ENCODE measurements at places on chromosomes 13 and 19.
A peak's percentile ranks its signal among the peaks of the same experiment; 100 is the strongest.

GRCh38 chr13:47661076-47661475 is 340.0 kb downstream of the SUCLA2 start:
- no peak for DNase-seq

DNA sequence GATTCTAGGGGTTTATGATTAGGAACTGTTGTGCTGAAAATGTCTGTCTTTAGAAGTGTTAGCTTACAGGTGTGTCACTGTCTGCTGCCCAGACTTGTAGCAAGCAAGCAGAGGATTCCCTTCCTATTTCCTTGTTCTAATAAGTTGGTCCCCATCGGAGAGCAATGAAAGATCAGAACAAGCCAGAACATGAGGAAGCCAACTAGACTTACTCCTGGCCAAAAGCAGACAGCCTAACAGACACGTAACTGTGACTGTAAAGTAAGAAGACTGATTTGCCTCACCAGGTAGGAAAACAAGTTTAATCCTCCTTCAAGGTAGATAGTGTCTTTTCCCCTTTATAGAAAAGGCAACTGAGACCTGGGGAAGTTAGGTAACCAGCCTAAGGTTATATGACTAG is 12.5 kb downstream of the POLR1D start:
- no peak for DNase-seq

- no peak for DNase-seq
Observed at GRCh38 chr19:48274173-48274572, 4.3 kb downstream of the ZNF114 start.

- DNase-seq = no peak
Observed at GRCh38 chr13:51249770-51250741, 27.9 kb downstream of the FAM124A start.

- no peak for DNase-seq
Observed at GRCh38 chr13:47036294-47037008, 139.6 kb upstream of the HTR2A start.

DNA sequence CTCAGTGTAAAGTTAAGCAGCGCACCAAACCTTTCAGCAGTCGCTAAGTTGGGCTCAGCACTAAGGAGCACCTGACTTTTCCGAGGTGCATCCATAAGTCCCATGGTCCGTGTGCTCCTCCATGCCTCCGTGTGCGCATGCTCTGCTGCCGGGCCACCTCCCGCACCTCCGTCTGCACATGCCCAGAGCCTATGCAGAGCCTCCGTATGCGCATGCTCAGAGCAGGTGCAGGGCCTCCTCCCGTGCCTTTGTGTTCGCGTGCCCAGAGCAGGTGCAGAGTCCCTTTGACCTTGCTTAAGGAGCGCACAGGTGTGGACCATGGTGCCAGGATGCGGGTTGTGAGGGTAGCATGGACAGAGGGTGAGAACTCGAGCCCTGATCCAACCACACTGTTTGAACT is 46.0 kb downstream of the ATP11A start:
- no peak for DNase-seq

DNA sequence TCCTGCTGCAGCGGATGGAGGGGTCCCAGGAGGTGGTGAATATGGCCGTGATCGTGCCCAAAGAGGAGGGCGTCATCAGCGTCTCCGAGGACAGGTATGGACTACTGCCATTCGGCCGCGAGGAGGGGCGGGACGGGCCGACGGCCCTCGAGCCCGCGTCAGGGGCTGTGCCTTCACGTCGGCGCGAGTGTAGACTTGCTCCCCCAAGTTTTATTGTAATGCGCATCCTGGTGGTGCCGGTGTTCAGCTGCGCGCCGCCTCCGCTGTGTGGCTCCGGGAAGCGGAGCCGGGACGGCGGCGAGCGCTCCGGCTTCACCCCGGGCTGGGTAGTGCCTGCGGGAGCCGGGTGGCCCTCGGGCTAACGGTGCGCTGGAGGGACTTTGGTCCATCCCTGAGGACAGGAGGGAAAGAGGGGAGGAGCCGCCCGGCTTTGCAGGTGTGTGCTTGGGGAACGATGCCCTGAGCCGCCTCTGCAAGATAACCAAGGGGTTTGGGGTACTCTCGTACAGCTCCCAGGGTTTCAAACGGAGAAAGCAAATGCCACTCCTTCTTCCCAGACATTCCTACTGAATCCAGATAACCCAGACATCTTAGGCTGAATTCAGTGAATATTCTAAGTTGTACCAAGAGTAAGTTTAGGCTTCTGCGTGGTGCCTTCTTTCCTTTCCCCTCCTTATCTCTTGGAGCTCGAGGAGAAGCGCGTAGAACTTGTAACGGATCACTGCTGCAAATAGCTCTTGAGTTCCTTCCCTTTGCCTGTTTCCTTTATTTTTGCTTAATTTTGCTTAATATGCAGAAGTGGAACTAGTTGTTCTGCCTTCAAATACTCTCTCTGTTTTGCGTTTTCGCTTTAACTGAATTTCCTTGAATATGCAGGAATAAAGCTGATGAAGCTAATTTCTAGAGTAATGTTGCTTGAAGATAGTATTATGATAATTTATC is 740 bp downstream of the WDFY2 start:
- no peak for DNase-seq

- no peak for DNase-seq
Observed at GRCh38 chr19:21694171-21694906, 73.0 kb downstream of the ZNF100 start.

- DNase-seq = no peak
Observed at GRCh38 chr19:11639245-11639601, 41.9 kb downstream of the ZNF627 start.

DNA sequence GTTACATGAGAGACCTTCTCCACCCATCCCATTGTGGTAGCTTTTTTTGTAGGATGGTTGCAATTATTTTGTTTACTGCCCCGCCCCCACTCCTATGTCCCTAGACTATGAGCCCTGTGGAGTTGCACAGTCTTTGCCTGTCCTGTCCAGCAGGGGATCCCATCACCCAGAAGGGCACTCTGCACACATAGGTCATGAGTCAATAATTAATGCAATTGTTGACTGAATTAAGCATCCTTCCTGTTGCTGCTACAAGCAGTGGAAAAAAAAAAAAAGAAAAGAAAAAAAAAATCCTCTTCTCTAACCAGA is 14.2 kb downstream of the C19orf81 start:
- DNase-seq = no peak

DNA sequence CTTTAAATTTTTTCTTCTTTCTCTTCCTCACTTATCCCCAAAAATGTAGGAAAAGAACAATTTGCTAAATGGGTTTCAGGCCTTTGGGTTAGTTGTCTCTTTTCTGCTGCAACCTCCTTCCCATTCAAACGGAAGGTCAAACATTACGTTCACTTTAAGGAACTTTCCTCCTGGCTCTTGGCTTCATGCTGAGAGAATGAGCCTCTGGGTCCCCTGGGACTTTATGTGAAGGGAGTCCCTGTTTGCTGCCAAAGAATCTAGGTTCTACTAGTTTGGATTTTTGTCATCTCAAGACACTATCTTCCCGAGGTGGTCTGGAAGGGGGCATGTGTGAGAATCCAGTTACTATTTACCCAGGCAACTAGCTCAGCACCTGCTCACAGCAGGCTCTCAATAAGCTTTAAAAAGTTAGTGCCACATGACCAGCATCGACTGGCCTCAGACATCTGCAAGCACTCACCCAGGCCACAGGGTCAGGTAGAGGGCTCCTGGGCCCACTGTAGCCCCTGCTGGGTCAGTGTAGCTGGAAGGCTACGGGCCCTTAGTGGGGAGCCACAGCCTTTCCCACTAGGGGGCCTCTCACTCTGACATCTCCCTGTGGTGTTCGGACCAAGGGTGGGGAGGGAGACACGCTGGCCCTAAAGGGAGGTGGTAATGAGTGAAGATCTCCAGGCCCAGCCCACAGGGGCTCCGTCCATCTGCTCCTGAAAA is 40.5 kb downstream of the FAM124A start:
- no peak for DNase-seq

DNA sequence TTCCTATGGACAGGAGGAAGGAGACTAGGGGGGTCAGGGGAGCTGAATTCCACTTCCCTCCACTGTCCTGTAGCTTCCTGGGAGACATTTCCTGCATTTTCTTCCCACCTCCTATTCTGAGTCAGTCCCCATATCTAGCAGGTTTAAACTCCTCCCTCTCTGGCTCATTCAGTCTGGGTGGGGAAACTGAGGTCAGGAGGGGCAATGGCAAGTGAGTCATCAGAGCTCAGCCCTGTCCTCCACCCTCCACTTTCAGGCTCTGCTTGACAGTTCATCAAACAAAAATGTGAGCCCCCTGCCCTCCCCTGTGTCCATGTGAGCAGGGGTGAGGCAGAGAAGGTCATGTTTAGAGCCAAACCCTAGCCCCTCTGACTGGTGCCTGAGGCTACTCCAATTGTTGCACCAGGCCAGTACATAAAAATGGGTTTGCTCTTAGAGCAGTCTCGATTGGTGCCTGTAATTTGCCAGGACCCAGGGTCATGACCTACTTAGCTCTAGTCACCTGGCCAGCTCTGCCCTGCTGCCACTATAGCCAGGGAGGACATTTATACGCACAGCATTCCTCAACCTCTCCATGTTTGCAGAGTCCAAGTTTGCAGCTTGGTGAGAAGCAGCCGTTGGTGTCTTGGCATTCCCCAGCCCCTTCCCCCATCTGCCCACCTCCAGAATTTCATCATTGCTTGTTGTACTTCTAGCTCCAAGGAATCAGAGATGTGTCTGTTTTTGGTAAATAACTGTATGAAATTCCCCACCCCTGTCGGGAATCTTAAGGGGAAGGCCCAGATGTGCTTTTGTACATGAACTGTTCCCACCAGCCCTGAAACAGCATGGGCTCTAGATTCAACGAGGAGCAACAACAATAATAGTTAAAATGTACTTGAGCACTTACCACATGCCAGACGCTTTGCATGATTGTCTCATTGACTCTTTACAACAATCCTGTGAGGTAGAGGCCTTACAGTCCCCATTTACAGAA is 20.7 kb downstream of the SAMD4B start:
- no peak for DNase-seq

DNA sequence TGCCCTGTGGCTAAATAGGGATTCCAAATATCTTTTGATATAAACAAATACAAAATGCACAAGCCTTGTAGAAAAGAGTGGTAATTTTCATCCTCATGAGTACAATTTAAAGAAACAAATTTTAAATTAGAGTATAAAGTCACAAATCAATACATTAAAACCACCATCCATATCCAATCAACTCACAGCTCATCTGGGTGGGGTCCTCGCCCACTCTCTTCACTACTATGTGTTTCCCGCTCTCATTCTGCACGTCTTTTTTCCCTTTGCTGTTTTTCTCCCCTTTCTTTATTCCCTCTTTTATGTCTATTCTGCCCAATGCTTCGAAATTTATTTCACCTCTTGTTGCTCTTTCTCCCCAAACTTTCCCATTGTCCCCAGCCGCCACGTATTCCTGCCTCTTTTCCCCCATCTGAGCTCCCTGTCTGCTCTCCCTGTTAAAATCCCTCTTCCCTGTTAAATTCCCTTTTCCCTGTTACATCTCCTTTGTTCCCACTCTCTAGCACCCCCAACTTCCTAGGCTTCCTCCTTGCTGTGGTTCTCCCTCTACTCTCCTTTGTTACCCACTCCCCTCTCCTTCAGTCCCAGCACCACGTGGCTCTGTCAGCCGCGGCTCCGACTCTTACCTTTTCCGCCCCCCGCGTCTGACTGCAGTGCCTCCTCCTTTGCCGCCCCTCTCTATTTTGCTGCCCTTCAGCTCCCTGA is 1.3 kb downstream of the ZNF616 start:
- DNase-seq = peak; percentile 40

- DNase-seq = no peak
Observed at GRCh38 chr19:17311455-17312188, 2.3 kb downstream of the DDA1 start.

DNA sequence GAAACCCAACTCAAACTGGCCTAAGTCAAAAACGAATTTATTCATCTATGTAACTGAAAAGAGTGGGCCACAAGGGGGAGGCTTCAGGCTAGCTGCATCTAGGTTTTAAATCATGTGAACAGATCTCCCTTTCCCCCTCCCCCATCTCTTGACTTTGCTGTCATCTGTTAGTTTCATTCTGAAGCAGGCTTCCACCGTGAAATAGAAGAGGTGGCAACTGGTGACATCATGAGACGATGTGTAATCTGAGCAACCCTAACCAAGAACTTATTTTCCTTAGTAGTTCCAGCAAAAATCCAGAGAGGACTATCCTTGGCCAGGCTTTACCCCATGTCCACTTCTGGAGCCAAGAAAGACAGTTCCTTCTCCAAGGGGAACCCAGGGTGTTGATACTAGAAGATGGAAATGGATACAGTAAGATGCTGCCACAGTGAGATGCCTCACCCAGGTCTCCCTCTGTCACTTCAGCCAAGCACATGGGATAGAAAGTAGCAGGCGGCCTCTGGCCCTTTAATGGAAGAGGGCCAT is 9.4 kb downstream of the SAMD4B start:
- DNase-seq = no peak

GRCh38 chr19:51292971-51293370 is 18.5 kb upstream of the IGLON5 start:
- DNase-seq = no peak

DNA sequence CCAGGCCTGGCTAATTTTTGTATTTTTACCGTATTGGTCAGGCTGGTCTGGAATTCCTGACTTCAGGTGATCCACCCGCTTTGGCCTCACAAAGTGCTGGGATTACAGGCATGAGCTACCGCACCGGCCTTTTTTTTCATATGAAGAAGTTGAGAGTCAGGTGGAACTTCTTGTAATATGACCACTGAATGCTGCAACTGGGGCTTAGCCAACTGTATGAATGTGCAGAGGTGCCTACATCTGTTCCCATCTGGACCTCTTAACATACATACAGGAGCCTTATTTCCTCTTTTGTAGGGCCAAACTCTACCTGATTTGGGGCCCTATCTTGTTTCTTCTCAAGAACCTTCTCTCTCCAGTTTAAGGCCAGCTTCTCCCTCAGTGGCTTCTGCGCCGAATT is 11.9 kb upstream of the GGACT start:
- DNase-seq = no peak

- no peak for DNase-seq
Observed at GRCh38 chr13:28251466-28251865, 113.1 kb downstream of the PAN3 start.

DNA sequence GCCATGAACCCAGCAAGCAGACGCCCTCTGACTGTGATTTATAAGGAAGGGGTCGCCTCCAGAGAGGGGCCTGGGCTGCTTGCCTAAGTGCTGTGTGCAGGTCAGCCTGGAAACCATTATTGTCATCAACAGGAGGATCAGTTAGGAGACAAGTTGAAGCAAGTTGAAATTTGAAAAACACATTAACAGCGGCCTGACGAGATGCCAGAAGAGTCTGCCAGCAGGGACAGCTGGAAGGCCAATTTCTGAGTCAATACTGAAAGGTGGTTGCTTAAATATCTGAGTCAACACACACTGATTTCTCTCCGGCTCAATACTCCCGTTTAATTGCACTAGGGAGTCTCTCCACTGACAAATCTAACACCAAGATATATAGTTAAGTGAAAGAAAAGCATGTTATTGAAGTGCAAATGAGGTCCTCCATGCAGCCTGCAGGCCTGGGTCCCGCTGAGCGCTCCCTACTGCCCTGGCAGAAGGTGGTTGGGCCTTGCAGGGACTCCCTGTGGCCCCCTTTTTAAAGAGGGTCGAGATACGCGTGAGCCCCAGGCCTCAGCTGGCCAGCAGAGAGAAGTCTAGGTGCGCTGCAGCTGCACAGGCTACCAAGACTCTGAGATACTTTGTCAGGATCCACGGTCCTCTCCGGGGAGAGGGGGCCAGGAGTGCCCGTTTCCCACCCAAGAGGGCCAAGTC is 91.1 kb downstream of the RNASEH2B start:
- no peak for DNase-seq

GRCh38 chr19:58361900-58362271 is 665 bp downstream of the ZNF497 start:
- no peak for DNase-seq

Data from renal cortex interstitium (tissue), 15 donors.